Epithelial cell of esophagus (primary cell): ENCODE measurements at places on chromosomes 4 and X.

DNA sequence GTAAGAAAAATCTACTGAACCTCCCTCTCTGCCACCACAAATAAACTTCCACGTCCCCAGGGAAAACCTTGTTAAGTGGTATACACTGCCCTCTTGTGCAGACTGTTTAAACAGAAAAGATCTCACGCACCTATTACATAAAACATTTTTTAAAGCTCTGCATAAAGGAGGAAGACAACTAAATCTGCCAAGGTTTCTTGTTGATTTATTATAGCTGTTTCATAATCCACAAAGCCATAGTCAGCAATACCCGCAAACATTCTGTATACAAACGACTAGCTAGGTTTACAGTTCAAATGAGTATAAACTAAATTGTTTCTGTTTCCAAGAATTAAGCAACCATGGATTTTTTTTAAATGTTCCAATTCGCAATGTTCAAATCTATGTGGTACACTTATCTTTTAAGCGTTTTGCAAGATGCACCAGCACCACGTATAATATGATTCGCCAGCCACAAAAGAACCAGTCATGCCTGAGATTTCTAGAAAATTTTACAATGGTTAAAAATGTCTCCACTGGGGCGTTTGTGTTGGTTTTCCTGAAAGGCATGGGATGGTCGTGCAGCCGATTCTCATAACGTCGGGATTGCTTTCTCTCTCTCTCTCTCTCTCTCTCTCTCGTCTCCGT is 164.6 kb downstream of the PRKX start:
- DNase-seq = peak; percentile 43

DNA sequence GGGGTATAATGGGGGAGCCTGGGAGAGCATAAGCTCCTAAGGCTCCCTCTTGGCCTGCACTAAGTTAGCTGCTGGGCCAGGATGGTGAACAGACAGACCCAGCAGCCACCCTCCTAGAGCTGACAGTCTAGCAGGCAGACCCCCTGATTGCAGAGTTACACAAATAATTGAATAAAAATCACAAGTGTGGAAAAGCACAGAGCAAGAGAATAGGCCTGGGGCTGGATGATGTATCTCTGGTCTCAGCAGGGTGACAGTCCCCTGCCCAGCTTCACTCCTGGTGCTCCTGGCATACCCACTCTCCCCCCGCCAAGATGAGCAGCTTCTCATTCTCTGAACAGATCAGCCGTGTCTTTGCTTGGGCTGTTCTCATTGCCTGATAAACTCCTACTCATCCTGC is 86.1 kb upstream of the STX18 start:
- DNase-seq = no peak

GRCh38 chrX:76148753-76149152 is 24.1 kb upstream of the PBDC1 start:
- peak; percentile 17 for DNase-seq

DNA sequence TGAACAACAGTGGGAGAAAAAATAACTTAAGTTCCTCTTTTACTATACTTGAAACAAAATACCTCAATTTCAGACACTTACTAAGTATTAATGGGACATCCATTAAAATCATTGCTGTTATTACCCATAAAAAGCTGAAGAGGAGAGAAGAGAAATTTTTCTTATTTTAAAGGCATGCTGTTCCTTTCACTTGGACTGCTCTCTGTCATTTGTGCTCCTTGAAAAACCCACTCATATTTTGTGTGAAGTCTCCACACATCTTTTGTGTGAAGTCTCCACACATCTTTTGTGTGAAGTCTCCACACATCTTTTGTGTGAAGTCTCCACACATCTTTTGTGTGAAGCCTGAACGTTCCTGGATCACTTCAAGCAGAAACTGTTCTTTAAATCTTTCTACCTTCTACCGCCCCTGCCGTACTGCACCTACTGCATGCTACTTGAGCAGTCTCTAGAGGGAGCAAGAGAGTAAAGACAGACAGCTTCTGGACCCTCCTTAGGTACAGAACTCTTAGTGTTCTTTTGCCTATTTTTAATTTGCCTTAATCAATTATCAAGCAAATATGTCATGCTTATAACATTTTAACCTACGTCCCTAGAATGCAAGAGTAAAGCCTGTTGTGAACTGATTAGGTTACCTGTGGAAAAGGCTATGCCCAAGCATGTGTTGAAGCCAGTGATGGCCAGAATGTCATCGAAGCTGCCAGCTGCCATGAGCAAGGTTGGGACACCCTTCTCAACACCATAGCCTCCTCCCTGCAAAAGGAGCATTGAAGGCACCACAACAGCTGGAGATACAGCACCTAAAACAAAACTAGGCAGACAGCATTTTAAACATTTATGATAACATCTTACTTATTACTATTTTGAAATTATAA is 27.1 kb upstream of the SLC9B1 start:
- DNase-seq = peak; percentile 62

GRCh38 chr4:165724786-165725185 is 148.3 kb upstream of the TLL1 start:
- no peak for DNase-seq
